ENCODE measurements at places on chromosomes 11 and 22. TPM values are rescaled to one million over a fixed set of nuclear protein-coding genes. Genes with fewer than 3 reads are reported as not detected.

- DNase-seq = no peak
These were observed 415.4 kb downstream of the MN1 start for GRCh38 chr22:27386186-27386585.

DNA sequence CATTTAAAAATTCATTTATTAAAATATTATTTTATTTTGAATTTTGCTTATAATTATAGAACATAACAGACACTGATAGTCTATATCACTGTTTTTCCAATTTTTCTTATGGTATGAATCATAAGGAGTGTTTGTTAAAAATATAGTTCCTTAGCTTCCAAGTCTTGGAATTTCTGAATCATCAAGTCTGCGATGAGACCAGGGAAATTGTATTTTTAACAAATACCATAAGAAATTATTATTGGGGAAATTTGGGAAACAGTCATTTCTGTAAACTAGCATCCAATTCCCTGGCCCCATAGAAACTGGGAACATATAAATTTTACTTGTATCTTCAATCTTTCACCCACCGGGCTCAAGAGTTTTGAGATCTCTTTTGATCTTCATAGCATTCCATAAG is 38.0 kb upstream of the PICALM start:
- no peak for DNase-seq

- peak; percentile 42 for DNase-seq
These were observed 2.1 kb upstream of the GSTP1 start for GRCh38 chr11:67581469-67581868.

DNA sequence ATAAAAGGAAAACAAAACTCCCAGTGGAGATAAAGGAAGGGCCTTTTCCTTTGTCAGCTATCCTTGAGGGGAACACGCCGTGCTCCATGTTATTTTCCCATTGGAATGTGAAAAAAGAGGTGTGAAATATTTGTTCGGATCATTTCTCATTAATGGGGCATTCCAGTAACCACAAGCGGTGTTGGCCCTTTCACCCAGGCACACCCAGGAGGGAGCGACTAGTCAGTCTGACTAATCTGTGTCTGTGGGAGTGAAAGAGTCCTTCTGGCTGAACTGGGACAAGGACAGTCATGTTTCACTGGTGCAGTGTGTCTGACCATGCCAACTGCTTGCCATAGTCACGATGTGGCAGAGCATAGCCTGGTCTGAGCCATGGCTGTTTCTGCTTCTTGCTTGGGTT is 13.0 kb upstream of the MYEOV start:
- DNase-seq = no peak

GRCh38 chr22:39431821-39432251 is 25.0 kb upstream of the MGAT3 start:
- DNase-seq = no peak

DNA sequence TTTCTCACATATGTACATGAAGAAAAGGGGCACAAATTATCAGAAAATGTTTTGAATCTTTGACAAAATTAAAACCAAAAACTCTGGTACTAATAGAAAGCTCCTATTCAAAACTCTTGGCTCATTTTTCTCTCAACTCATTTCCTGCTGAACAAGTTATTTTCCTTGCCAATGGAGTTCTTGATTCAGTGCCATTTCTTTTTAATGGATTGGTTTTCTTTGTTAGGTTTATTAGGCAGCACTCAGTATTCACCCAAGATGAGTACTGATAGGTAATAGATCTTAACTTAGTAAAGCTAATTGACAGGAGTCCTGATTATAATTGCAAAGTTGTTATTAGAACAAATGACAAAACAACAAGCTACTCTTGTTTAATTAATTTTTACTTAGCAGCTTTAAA is 279.4 kb upstream of the PDGFD start:
- DNase-seq = no peak

- no peak for DNase-seq
These were observed 40.2 kb downstream of the RRP8 start for GRCh38 chr11:6563121-6563619.

DNA sequence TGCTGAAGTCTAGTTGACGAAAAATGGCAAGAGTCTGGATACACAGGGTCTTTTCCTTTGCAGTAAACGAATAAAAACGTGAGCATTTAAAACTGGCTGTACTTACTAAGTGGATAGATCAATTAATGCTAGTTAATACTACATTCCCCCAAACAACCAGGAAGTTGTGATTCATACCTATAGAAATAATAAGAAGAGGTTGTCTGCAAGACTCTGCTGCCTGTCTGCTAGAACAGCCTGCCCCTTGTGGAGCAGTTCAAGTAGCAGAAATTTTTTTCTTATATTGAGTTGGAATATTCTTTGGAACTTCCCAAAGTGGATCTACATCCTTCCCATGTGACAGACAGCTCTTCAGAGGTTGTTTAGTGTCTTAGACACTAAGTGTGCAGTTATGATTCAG is 86.8 kb downstream of the TEAD1 start:
- DNase-seq = no peak

DNA sequence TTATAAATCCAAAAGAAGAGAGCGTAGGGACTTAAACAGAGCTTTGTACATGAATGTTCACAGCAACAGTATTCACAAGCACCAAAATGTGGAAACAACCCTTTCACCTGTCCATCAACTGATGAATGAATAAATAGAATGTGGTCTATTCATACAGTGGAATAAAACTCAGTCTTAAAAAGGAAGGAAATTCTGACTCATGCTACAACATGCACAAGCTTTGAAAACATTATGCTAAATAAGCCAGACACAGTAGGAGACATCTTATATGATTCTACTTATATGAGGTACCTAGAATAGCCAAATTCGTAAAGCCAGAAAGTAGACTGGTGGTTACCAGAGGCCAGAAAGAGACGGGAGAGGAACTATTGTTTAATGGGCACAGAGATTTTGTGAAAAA is 74.3 kb downstream of the SHANK2 start:
- no peak for DNase-seq

GRCh38 chr11:93514712-93515111 is 28.5 kb downstream of the SMCO4 start:
- DNase-seq = no peak

DNA sequence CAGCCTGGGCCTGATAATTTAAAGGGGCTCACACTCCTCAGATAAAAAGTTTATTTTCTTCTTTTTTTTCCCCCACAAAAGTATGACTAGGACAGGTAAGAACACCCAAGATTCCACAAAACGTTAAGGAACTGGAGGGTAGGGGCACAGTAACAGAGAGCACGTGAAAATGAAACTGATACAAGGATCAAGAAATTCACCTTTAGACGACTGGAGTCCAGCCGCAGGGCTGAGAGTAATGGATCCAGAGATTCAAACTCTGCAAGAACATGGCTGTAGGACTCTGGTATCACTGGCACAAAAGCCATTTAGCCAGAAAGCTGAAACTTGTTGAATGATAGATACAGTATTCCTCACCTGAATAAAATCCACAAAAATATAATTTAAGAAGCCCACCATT is 4.4 kb downstream of the HPS5 start:
- no peak for DNase-seq

DNA sequence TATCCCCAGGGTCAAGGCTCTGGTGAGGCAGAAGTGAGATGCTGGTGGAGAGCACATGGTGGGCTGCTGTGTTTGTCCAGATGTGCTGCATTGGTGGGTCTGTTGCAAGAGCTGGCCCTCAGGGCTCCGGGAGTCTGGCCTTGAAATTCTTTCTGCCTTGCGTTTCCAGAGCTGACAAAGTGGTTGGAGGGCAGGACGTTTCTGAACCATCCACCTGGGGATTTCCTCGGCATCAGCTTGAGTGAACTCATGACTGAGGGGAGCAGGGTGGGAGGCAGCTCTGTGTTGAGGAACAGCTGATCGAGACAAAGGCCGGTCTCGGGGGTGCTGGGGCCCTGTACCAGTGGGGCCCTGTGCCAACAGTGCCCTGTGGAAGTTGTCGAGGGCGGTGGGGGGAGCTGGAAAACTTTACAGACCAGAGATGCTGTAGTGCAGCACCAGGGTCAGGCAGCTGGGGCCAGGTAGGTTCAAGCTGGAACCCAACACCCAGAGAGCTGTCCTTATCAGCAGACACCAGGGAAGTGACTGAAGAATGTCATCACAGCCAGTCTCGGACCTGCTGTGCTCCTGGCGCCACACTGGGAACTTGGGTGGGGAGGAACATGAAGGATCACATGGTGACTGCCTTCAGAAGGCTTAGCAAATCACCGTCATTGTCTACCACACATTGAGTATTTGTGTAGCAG is 4.9 kb downstream of the TSKU start:
- no peak for DNase-seq

- DNase-seq = no peak
These were observed 8.4 kb downstream of the NHERF4 start for GRCh38 chr11:119193626-119194025.

DNA sequence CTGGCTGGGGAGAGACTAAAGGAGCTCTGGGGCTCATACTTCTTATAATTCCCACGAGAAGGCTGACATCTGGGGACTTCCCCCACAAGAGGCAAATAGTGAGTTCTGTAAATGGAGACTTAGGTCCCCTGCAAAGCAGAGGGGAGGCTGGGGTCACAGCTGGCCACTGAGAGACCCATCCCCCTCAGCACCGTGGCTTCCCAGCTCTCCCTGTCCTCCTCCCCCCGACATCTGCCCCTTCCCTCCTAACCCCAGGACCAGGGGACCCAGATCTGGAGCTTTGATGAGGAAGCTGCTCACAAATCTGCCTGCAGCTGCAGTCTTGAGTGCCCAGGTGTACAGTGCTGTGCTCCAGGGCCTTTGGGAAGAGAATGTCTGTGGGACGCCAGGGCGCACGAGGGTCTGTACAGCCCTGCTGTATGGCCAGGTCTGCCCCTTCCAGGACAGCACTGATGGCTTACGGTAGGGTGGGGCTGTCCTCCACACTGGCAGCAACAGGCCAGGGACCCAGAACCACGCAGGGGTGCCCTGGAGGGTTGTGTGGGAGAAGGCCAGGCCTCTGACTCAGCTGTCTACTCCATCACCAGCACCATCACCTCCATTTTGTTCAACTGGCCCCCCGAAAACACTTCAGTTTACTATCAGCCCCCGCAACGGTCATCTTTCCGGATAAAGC is 1.1 kb downstream of the RGL4 start:
- DNase-seq = no peak

- no peak for DNase-seq
These were observed 4.7 kb downstream of the NXPE2 start for GRCh38 chr11:114683007-114683406.

DNA sequence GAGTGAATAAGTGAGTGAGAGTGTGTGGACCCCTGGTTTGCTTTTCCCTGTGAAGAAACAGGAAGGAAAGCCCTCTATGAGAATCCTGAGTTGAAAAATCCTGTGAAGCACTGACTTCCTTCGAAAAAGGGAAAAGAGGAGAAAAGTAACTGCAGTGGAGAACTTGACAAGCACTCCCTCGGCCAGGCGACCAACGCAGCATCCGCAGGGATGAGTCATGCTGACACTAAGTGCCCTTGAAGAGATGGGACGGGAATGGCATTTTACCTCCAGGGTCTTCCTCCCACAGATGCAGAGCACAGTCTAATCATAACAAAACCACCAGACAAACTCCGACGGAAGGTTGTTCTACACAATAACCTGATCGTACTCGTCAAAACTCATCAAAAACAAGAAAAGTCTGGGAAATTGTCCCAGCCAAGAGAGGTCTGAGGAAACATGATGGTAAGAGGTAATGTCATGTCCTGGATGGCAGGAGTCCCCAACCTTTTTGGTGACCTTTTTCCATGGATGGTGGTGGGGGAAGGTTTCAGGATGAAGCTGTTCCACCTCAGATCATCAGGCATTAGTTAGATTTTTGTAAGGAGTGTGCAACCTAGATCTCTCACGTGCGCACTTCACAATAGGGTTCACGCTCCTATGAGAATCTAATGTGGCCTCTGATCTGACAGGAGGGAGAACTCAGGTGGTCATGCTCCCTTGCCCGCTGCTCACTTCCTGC is 132.2 kb upstream of the B3GAT1 start:
- DNase-seq = peak; percentile 36

DNA sequence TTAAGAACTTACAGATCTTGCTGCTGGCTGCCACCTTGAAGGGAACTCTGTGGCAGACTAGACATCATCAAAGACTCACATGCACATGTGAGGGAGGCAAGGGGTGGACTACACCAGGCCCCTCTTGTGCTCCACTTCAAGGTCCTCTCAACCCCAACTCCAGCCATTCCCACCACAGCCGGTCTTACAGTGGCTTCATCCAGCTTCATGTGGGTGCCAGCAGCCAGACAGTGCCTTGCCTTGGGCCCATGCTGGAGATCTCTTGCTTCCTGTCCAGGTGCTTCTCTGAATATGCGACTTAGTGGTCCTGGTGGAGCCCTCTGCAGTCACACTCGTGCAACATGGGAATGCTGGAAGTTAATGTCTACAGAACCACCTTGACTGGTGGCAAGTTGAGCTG is 44.6 kb upstream of the WNT7B start:
- DNase-seq = no peak

DNA sequence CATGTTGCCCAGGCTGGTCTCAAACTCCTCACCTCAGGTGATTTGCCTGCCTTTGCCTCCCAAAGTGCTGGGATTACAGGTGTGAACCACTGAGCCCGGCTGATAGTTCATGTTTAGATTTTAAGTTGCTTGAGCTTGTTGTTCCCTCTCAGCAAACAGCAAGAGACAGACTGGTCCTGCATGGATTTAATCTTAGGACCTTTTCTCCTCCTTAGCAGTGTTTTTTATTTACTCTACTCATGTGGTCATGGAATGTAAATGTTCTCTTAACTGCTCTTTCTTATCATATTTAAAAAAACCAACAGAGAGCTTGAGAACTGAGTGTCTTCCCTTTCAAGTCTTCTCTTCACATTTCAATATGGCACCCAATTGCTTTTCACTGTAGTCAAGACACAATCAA is 22.7 kb upstream of the PRDM10 start:
- DNase-seq = no peak

DNA sequence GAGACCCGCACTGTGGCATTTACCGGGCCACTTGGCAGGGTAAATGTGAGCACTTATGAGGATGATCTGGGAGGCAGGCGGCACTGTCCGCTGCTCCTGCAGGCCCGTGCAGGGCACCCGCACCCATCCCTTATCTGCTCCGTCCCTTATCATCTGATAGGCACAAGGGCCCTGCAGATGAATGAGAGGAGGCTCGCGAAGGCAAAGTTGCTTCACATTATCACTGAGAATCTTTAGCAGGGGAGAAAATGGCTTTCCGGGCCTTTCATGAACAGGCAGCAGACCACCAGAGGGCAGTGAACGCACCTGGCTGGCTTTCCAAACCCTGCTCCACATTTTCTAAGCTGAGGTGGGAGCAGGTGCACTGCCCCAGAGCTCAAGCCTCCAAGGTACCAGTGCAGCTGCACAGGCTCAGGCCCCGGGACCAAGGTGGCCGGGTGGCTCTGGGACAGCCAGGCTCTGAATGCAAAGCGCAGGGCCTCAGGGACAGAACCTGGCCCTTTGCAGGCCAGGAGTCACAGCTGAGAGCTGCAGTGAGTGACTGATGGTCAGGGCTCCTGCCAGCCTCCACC is 165.6 kb downstream of the SHANK2 start:
- no peak for DNase-seq

- no peak for DNase-seq
These were observed 45.5 kb upstream of the GRIK4 start for GRCh38 chr11:120465921-120466534.

Gene CHST1
- total RNA-seq = 1.0 TPM

Gene FOLR1
- 0.44 TPM for total RNA-seq

Gene DGKZ
- total RNA-seq = 50.6 TPM

Gene SCGB2A2
- total RNA-seq = not detected

Gene C11orf91
- total RNA-seq = 0.65 TPM

Gene CCDC81
- total RNA-seq = 2.8 TPM

Gene MOV10L1
- 1.7 TPM for total RNA-seq

Gene OR52B4
- total RNA-seq = not detected

Gene INS
- not detected for total RNA-seq

Gene HORMAD2
- 0.47 TPM for total RNA-seq

Gene OR2AG2
- 0.11 TPM for total RNA-seq

Gene SF3B2
- 182 TPM for total RNA-seq
